T-helper 2 cell treated with Interferon-gamma antibody and Interleukin-4, amounts not matched to agents 100 ng/mL and 5 ng/mL, for 36 hours (primary cell): ENCODE measurements at places on chromosomes 4 and X. TPM values are rescaled to one million over a fixed set of nuclear protein-coding genes. Genes with fewer than 3 reads are reported as not detected.

The MSX1 gene
- total RNA-seq, result not detected in 2 replicates

The MAGEC3 gene
- not detected in 2 replicates for total RNA-seq

The DMP1 gene
- total RNA-seq, result not detected in 2 replicates

The FRG1 gene
- total RNA-seq, result 70.5 and 75.9 TPM in 2 replicates

The EFHC2 gene
- 0.27 and 0.32 TPM in 2 replicates for total RNA-seq

The AMOT gene
- 2.3 and 3.1 TPM in 2 replicates for total RNA-seq

The USP17L11 gene
- not detected in 2 replicates for total RNA-seq

The KLB gene
- not detected in 2 replicates for total RNA-seq

The ARHGAP36 gene
- total RNA-seq, result not detected in 2 replicates

The TCEAL7 gene
- total RNA-seq, result not detected in 2 replicates

The PHOX2B gene
- not detected in 2 replicates for total RNA-seq

The GCNA gene
- 3.6 and 4.3 TPM in 2 replicates for total RNA-seq

The FRAS1 gene
- total RNA-seq, result not detected in 2 replicates
